ENCODE measurements at places on chromosomes 1 and 21. TPM values are rescaled to one million over a fixed set of nuclear protein-coding genes. Genes with fewer than 3 reads are reported as not detected.

GRCh38 chr1:43706598-43707189 is 642 bp upstream of the ST3GAL3 start:
- no peak for DNase-seq

Gene OR2AK2
- total RNA-seq, result not detected

- peak; percentile 46 for DNase-seq
These were observed 44.9 kb upstream of the COL6A2 start for GRCh38 chr21:46052703-46053651.

DNA sequence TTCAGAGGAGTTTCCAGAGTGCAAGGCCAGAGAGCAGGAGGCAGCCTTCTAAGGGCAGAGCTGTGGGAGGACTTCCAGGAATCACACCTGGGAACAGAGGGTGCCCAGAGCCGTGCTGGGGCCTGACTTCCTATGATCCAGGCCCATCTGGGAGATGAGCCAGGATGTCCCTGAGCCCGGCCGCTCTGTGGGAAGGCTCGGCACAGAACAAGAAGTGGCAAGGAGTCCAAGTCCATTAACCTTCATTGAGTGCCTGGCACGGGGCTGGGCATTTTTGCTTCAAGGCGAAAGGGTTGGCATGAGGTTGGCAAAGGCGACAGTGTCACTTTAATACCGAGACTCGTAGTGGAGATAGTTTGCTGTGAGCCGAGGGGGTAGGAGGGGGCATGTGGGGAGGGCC is 18.2 kb downstream of the TMEM201 start:
- DNase-seq, result no peak

Gene SERTAD4
- 6.4 TPM for total RNA-seq

DNA sequence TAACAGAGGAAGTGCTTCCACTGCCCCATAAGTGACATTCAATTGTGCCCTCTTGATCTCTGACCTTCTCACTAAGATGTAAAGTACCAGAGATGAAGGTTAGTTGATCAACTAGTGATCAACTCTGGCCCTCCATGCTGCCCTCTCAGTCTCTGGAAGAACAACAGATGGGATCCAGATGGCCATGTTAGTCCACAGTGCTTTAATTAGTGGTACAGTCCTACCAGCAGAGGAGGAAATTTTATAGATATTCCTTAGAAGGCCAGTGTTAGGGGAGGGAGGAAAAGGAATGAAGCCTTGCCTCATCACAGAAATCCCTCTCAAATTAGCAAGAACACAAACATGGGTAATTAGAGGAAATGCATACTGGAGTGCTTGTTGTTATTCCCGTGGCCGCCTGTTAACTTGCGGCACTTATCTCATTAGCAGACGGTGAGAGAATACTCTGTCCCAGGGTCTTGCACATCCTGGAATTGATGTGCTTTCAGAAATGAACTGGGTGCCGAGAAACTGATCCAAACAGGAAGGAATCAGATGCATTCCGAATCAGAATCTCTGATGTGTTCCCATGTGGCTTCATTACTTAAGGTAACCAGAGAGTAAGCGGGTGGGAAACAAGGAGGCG is 91.1 kb upstream of the RGS4 start:
- DNase-seq, result no peak

Gene OPTC
- total RNA-seq, result not detected

Gene MTX1
- 62.4 TPM for total RNA-seq

Gene FAF1
- total RNA-seq, result 64.9 TPM
